ENCODE measurements at places on chromosomes 4 and X.

DNA sequence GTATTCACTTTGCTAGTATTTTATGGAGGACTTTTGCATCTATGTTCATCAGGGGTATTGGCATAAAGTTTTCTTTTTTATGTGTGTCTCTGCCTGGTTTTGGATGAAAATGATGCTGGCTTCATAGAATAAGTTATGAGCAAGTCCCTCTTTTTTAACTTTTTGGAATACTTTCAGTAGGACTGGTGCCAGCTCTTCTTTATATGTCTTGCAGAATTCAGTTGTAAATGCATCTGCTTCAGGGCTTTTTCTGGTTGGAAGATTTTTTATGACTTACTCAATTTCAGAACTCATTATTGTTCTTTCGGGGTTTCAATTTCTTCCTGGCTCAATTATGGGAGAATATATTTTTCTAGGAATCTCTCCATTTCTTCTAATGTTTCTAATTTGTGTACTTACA, 9.1 kb upstream of the CSN2 start:
- DNase-seq: no peak

DNA sequence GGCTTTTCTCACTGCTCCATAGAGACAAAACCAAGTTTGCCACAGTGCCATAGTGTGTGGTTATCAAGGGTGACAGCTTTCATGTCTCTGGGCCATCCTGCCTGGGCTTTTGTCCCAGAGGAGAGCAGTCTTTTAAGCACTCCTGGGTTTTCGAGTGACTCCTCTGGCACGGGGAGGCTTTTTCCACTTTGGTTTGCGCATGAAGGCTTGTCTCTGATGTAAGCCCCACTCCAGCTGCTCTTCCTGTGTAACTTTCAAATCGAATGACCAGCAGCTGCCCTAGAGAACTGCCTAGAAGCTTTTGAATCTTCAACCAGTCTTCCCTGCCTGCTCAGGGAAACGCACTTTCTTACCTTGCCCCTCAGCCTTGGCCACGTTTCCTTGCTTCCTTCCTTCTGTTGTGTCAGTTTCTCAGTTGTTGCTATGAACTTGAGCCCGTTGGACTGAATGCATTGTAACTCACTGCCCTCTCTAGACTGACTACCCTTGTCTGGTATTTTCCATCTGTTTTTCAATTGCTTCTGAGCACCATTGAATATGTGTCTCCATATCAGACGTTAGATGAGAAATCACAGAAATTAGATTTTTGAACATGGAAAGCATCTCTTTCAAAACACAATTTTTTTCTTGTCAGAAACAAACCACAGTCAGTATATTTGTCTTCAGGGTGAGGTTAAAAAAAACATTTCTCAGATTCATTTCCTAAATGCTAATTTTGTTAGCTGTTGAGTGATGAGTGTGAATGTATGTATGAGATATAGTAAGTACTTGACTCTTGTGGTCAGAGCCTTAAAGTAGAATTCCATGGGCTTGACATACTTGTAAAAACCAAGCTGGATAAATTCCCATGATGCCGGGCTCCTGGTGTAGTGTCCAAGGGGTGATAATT, 45.3 kb downstream of the SLC9A6 start:
- DNase-seq: no peak

- DNase-seq: peak; percentile 18
These were observed 186.1 kb upstream of the LNX1 start for GRCh38 chr4:53777244-53777984.

- no peak for DNase-seq
These were observed 35.9 kb downstream of the ANTXR2 start for GRCh38 chr4:80036949-80037685.

DNA sequence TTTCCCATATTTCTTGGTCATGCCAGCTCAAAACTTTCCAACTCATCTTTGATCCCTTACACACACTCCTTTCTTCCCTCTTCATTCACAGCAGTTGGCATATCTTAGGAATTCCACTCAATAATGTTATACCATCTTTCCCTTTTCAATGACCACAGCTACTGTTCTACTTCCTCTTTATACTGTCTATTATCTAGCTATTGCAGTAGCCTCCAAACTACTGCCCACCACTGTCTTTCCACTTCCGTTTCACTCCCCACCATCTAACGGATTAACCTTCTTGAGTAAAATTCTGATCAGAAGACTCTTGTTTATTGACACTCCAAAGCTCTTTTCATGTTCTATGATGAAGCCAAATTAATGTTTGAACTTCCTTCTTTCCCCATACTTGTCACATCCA, 55.8 kb downstream of the ADAMTS3 start:
- DNase-seq: no peak

- no peak for DNase-seq
These were observed 91.3 kb downstream of the GUCY2F start for GRCh38 chrX:109390556-109390955.

DNA sequence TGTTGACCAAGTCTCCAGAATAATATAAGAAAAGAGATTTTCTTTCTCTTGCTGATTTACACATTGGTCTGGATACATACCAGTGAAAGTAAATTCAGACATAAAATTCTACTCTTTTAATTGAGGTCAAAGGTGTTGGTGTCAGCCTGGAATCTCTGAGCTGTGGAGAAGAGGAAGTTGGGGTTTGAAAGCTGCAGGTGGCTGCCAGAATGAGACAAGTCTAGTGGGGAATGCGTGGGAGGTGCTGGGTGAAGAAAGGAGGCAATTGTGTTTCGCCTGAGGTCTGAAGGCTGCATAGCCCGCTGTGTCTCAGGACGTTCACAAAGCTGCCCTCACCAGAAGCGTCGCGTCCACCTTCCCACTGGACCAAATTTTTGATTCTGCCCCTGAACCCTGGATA, 31.2 kb downstream of the PHEX start:
- peak; percentile 13 for DNase-seq

GRCh38 chr4:38603652-38604051, 60.3 kb upstream of the KLF3 start:
- DNase-seq: no peak

DNA sequence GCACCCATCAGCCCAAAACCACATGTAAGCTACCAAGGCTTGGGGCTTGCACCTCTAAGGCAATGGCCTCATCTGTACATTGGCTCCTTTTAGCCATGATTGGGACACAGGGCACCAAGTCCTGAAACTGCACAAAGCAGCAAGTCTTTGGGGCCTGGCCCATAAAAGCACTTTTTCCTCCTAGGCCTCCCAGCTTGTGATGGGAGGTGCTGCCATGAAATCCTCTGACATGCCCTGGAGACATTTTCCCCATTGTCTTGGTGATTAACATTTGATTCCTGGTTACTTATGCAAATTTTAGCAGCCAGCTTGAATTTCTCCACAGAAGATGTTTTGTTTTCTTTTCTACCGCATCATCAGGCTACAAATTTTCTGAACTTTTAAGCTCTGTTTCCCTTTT, 58.5 kb upstream of the PABPC4L start:
- DNase-seq: no peak

- no peak for DNase-seq
These were observed 407.9 kb upstream of the AADAT start for GRCh38 chr4:170497689-170498088.

- DNase-seq: no peak
These were observed 557 bp upstream of the FAM53A start for GRCh38 chr4:1684506-1685234.

- DNase-seq: no peak
These were observed 123.3 kb downstream of the CLCN4 start for GRCh38 chrX:10280071-10280470.

DNA sequence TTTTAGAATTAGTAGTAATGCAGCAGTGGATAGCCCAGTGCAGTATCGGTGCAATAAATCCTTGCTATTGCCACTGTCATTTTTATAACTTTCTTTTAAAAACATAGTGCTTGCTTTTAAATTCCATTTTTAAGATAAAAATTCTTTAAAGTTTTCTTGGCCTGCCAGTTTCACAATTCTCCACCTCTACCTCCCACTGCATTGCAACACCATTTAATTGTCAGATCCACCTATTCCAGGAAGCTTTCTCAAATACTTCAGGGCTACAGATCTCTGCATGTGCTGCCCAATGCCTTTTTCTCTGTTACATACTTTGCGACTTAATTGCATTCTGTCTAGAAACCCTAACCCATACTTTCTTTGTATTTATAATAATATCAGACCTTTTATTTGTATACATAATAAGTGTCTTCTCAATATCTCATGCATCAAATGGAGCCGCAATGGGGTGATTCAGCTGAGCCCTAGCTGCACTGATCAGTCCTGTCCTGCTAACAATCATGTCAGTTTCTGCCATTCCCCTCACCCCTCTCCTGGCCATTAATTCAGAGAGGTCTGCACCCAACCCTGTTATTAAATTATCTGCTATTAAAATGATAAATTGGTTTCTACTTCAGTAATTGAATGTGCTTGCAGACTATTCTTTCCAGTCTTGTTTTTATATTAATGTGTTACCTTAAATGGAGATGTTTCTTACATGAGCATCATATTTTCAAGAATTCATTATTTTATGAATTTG, 193.1 kb downstream of the SLIT2 start:
- no peak for DNase-seq

DNA sequence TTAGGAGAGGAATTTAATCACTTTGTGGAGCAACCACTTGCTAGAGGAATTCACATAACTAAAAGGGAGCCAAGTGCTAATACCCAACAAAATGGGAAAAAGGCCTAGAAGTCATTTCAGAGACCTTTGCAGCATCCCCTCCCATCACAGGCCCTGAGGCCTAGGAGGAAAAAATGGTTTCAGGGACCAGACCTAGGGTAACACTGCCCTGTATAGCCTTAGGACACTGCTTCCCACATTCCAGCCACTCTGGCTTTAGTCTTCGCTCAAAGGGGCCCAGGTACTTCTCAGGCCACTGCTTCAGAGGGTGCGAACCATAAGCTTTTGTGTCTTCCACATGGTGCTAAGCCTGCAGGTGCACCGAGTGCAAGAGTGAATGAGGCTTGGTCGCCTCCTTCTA, 19.1 kb downstream of the SPANXN2 start:
- DNase-seq: no peak

GRCh38 chr4:128385683-128386304, 98.2 kb upstream of the PGRMC2 start:
- DNase-seq: peak; percentile 67

GRCh38 chr4:84691170-84691691, 108.3 kb downstream of the CDS1 start:
- DNase-seq: peak; percentile 53

DNA sequence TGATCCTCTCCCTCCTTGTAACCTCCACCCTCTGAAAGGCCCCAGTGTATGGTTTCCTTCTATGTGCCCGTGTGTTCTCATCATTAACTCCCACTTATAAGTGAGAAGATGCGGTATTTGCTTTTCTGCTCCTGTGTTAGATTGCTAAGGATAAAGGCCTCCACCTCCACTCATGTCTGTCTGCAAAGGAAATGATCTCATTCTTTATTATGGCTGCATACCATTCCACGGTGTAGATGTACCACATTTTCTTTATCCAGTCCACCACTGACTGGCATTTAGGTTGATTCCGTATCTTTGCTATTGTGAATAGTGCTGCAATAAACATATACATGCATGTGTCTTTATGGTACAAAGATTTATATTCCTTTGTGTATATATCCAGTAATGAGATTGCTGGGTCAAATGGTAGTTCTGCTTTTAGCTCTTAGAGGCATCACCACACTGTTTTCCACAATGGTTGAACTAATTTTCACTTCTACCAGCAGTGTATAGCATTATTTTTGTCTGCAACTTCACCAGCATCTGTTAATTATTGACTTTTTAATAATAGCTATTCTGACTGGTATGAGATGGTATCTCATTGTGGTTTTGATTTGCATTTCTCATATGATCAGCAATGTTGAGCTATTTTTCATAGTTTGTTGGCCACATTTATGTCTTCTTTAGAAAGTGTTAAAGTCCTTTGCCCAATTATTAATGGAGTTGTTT, 1030.9 kb downstream of the FSTL5 start:
- DNase-seq: no peak

DNA sequence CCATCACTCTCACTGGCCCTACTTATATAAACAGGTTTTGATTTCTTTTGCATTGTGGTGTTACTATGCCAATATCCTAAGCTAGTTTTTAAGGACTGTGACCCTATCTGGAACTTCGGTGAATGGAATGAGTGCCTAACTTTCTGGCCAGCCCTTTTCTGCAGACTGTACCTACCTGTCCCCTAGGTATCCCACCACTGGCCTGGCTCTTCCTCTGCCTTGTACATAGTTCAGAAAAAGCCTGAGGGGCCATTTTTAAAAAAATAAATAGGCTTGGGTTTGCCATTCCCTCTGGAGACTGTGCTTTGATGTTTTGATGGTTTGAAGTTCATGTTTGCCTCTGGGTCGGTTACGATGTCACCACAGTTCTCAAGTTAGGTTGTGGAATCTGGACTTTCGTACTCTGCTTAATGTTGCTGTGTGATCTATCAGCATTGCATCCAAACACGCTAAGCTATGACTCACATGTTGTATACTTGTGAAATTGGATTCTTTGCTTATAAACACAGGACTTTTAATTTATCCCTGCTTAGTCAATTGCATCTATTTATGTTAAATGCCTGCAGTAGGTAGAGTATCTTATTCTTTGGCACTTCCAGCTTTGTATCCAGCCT, 182.0 kb downstream of the ANKRD50 start:
- no peak for DNase-seq

- DNase-seq: no peak
These were observed 1408.0 kb downstream of the PCDH18 start for GRCh38 chr4:136124251-136124745.

DNA sequence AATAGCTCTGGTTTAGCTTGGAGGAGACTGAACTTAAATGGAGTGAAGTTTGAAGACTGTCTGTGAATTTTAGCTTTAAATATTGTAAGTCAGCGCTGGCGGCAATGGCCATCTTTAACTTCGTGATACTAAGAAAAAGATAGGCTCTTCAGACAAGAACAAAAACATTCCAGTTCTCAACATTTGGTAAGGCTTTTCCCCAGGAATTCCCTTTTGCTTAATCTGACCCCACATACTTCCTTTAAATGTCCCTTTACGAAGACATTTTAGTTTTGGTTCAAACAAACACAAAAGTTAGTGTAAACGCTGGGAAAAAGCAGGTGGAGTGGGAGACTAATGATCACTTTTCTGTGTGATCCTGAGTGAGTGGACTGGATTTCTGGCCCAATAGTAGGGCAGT, 106.2 kb downstream of the MAML3 start:
- DNase-seq: no peak

- DNase-seq: no peak
These were observed 8.2 kb upstream of the AFF1 start for GRCh38 chr4:86926435-86927086.

- no peak for DNase-seq
These were observed 446.3 kb downstream of the TRAM1L1 start for GRCh38 chr4:116639070-116639577.

DNA sequence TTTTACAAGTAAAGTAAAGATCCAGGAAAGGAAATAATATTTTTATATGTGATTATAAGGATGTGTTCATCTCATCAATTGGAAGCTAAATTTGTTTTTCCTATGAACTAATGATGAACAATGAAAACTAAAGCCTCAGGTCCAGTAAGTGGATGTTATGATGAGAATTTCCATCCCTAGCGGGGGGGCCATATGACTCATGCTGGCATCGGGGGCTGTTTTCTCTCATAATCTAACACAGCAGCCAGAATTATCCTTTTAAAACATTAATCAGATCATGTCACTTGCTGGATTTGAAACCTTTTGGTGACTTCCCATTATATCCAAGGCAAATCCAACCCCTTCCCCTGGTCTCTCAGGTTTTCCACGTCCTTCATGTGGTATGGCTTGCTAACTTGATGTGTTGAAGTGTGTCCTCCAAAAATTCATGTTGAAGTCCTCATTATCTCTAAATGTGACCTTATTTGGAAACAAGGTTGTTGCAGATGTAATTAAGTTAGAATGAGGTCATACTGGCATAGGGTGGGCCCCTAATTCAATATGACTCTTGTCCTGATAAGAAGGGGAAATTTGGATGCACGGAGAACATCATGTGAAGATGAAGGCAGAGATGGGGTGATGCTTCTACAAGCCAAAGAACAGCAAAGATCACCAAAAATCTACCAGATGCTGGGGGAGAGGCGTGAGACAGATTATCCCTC, 96.8 kb downstream of the AKAP4 start:
- no peak for DNase-seq
